ENCODE measurements at places on chromosomes 3 and 15. TPM values are rescaled to one million over a fixed set of nuclear protein-coding genes. Genes with fewer than 3 reads are reported as not detected.
A peak's percentile ranks its signal among the peaks of the same experiment; 100 is the strongest.

DNA sequence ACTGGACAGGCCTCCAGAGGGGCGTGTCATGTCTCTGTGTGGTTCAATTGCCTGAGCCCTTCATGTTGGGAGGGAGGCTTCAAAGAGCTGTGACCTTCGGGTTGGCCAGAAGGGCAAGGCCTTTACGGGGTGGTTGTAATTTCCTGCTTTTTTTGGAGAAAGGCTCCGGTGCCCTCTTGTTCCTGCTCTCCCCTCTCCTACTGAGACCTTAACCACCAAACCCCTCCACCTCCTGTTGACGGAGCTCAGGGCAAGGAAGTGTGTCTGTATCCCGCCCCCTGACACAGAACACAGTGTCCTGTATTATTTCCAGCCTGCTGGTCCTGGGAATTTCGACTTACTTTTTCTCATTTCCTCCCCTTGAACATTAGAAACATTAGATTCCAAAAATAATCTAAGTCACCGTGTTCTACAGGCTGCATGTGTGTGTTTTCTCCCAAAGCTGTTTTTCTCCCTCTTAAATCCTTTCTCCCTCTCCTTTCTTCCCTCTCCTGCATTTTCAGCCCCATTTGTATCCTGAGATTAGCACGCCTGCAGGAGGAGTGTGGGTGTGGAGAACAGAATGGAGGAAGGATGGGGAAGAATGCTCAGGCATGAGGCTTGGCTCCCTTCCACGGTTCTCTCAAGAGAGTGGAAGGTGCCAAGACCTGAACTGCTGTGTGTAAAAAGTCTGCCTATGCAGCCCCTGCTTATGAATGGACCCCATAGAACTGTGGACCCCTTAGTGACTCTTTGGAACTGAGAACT lies 285.4 kb upstream of the ROPN1 start:
- no peak overlapping the region for H3K4me3 ChIP-seq
- H3K36me3 ChIP-seq, result no peaks in the 10 kb centered on the region
- no peaks in the 10 kb centered on the region for H3K4me1 ChIP-seq
- H3K27me3 ChIP-seq, result peaks cover 9% of the 10 kb centered on the region

The CCDC71 gene
- total RNA-seq, result 19.5 TPM

The MAN2A2 gene
- 76.6 TPM for total RNA-seq

The GSK3B gene
- 29.1 TPM for total RNA-seq

DNA sequence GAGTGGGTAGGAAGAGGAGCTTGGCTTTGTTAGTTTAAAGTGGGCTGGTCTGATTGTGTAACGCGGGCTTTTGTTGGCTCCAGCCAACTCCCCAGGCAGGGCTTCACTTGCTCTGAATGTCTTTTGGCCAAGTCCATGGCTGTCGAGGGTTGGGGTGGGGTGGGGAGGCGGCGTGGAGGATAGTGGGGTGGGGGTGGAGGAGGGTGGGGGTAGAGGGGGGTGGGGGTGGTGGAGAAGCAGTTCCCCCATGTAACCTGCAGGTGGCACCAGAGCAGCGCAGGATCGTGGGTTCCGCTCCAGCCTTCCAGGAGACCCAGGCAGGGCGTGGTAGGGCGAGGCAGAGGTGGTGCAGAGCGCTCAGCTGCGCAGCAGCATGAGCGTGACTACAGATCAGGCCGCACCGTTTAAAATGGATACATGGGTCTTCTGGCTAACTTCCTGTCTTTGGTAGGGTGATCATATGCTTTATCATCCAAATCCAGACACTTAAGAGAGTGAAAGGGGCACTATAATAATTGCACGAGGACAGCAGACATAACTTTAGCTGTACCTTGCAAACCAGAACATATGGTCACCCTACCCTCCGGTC lies 28.3 kb downstream of the GOLGA6A start:
- H3K4me3 ChIP-seq, result no peak overlapping the region
- H3K36me3 ChIP-seq, result no peaks in the 10 kb centered on the region
- peaks cover 8% of the 10 kb centered on the region for H3K4me1 ChIP-seq
- H3K27ac ChIP-seq, result no peak overlapping the region
- H3K27me3 ChIP-seq, result no peaks in the 10 kb centered on the region

The TYRO3 gene
- total RNA-seq, result 2.3 TPM

The EMC7 gene
- total RNA-seq, result 48.5 TPM

GRCh38 chr3:179447251-179447650 lies 4.0 kb downstream of the GNB4 start:
- peaks cover 18% of the 10 kb centered on the region for H3K4me1 ChIP-seq
- peaks cover 2% of the 10 kb centered on the region for H3K36me3 ChIP-seq
- H3K27ac ChIP-seq, result no peak overlapping the region

GRCh38 chr15:69463182-69463756 lies 10.7 kb downstream of the RPLP1 start:
- peaks cover 6% of the 10 kb centered on the region for H3K36me3 ChIP-seq
- H3K4me3 ChIP-seq, result peak overlapping the region; percentile 82
- no peaks in the 10 kb centered on the region for H3K27me3 ChIP-seq
- H3K4me1 ChIP-seq, result peaks cover 30% of the 10 kb centered on the region

DNA sequence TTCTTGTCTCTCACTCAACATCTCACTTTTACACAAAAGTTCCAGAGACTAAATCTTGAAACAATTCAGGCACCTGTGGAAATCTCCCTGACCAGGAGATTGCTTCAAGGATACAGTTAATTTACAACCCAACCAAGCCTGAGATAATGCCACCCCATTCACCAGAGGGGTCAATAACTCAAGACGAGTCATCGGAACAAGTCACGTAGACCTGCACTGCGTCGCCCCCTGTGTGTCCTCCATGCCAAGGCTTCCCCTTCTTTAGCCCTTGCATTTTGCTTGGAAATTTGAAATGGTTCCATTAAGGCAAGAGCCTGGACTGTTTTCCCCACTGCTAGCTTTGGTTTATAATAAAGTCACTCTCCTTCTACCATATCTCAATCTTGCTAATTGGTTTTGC lies 129.0 kb upstream of the NEO1 start:
- H3K36me3 ChIP-seq, result no peaks in the 10 kb centered on the region
- peaks cover 5% of the 10 kb centered on the region for H3K27me3 ChIP-seq
- no peak for DNase-seq
- no peak overlapping the region for H3K4me3 ChIP-seq
- no peak overlapping the region for H3K27ac ChIP-seq

GRCh38 chr3:59133311-59133710 lies 83.5 kb upstream of the CFAP20DC start:
- H3K27ac ChIP-seq, result no peak overlapping the region
- peaks cover 1% of the 10 kb centered on the region for H3K27me3 ChIP-seq
- H3K36me3 ChIP-seq, result no peaks in the 10 kb centered on the region
- H3K4me3 ChIP-seq, result no peak overlapping the region

DNA sequence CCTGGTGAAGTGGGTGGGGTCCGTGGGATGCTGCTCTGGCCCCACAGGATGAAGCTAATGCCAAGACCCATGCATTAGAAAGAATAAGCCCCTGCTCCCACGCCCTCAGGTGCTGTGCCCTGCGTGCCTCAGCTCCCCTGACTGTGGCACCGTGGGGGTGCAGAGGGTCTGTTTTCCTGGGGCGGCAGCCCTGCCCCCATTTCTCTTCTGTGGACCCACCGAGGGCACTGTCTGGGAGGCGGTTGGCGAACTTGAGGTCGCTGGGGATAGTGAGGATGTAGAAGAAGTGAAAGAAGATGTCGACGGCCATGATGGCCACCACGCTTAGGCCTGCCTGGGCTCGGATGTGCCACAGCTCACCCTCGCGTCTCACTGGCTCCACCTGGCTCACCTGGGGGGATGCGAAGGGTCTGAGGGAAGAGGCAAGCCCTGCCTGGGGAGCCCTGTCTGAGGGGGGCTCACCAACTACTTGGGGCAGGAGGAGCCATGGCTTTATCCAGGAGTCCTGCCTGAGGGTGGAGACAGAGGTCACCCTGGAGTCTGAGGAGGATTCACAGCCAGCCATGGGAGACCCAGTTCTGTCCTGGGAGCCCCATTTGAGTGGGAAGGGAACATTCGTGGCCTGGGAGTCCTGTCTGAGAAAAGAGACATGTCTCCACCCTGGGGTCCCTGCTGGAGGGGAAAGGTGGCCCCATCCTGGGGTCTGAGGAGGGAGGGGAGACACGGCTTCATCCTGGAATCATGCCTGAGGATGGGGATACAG lies 5.1 kb downstream of the HHATL start:
- no peak overlapping the region for H3K4me3 ChIP-seq
- H3K36me3 ChIP-seq, result no peaks in the 10 kb centered on the region
- H3K4me1 ChIP-seq, result peaks cover 5% of the 10 kb centered on the region
- peaks cover 9% of the 10 kb centered on the region for H3K27me3 ChIP-seq

DNA sequence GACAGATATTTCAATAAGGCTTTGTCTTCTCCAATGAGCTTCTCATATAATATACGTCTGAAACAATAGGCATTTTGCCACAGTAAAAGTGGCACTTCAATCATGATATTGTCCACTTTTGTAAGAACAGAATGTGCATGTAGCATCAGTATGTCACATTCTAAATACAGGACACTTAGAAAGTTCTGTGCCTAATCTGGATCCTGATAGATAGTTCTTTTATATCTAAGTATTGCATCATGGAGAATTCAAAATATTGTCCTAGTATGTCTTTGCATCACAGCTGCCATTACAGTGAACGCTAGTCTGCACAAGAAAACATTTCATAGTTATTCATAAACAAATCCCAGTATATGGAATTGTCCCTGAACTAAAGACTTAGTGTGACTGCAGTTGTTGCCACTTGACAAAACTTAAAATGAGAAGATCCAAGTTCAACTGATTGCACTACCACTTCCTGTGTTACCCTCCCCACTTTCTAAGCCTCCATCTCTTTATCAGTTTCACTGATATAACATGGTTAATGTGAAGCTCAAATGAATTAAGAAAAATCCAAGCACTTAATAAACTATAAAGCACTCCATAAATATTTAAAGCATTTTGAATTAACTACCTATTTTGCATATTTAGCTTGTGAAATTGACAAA lies 19.6 kb downstream of the LRRFIP2 start:
- no peak overlapping the region for H3K4me3 ChIP-seq
- H3K27me3 ChIP-seq, result no peaks in the 10 kb centered on the region
- H3K27ac ChIP-seq, result no peak overlapping the region

The TMEM45A gene
- total RNA-seq, result 3.1 TPM

DNA sequence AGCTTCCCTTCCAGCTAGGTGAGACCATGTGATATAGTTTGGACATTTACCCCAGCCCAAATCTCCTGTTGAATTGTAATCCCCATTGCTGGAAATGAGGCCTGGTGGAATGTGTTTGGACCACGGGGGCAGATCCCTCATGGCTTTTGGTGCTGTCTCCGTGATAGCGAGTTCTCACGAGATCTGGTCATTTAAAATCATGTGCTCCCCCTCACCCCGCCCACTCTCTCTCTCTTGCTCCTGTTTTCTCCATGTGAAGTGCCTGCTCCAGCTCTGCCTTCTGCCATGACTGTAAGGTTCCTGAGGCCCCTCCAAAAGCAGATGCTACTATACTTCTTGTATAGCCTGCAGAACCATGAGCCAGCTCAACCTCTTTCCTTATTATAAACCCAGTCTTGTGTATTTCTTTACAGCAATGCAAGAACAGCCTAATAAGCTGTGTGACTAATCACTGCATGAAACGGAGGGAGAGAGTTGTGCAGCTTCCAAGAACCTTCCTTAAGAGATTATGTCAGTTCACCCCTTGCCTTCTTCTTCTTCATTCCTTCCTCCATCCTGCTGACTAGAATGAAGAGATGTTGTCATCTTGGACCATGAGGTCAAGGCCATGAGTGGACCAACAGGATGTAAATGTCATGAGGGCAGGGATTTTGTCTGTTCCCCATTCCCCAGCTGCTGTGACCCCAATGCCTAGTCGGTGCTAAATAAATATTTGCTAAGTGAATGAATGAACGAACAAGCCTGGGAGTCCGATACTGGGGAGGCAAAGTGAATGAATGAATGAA lies 91.0 kb downstream of the CPN2 start:
- H3K27me3 ChIP-seq, result no peaks in the 10 kb centered on the region
- peaks cover 9% of the 10 kb centered on the region for H3K4me1 ChIP-seq
- H3K27ac ChIP-seq, result no peak overlapping the region

GRCh38 chr3:10470120-10471053 lies 35.0 kb downstream of the ATP2B2 start:
- peaks cover 12% of the 10 kb centered on the region for H3K27me3 ChIP-seq
- H3K4me1 ChIP-seq, result peaks cover 5% of the 10 kb centered on the region
- DNase-seq, result no peak
- no peaks in the 10 kb centered on the region for H3K36me3 ChIP-seq

GRCh38 chr15:82966671-82967071 lies 14.2 kb upstream of the HOMER2 start:
- H3K4me3 ChIP-seq, result no peak overlapping the region
- peak; percentile 42 for DNase-seq
- no peaks in the 10 kb centered on the region for H3K27me3 ChIP-seq
- H3K4me1 ChIP-seq, result peaks cover 9% of the 10 kb centered on the region
- H3K36me3 ChIP-seq, result no peaks in the 10 kb centered on the region

The GOLGA8J gene
- total RNA-seq, result not detected

The COL8A1 gene
- not detected for total RNA-seq

The SI gene
- total RNA-seq, result not detected

The SNAP23 gene
- 45.5 TPM for total RNA-seq

The SPATA12 gene
- not detected for total RNA-seq

The NR2F2 gene
- not detected for total RNA-seq

DNA sequence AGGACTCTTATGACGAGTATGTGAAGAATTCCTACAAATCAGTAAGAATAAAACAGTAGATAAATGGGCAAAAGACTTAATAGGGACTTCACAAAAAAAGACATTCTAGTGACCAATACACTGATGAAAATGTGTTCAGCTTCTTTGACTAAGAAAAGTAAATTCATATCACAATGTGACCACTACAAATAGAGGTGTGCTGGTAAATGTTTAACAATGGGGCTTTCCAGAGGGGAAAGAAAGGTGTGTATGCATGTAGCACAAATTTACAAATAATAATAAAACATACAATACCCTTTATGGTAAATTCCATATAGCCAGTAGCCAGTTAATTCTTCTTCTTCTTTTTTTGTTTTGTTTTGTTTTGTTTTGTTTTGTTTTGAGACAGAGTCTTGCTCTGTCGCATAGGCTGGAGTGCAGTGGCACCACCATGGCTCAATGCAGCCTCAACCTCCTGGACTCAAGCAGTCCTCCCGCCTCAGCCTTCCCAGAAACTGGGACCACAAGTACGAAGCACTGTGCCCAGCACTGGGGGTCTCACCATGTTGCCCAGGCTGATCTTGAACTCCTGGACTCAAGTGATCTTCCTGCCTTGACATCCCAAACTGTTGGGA lies 17.5 kb upstream of the NMD3 start:
- no peak for DNase-seq
- no peak overlapping the region for H3K4me3 ChIP-seq
- no peaks in the 10 kb centered on the region for H3K36me3 ChIP-seq

The GOLGA8T gene
- not detected for total RNA-seq

The CYP8B1 gene
- not detected for total RNA-seq

The TMEM266 gene
- total RNA-seq, result not detected

The BTD gene
- total RNA-seq, result 3.8 TPM

DNA sequence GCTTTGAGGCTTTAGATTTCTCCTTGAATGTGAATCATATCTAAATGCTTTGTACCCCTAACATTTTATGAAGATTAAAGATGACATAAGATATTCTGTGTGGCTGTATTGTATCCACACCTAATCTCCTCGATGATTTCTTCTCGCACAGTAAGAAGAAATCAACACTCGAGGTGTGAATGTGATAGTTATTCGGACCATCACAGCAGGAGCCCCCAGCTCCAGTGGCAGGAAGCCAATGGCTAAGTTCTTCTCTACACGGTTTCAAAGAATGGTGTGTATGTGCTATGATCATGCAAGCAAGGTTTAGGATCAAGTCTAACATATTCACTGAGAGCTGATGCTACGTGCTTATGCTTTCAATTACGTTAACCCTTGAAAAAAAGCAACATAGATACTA lies 271.0 kb downstream of the SUCLG2 start:
- peaks cover 30% of the 10 kb centered on the region for H3K36me3 ChIP-seq
- H3K4me3 ChIP-seq, result no peak overlapping the region
- H3K4me1 ChIP-seq, result peaks cover 22% of the 10 kb centered on the region
- H3K27ac ChIP-seq, result no peak overlapping the region
- H3K27me3 ChIP-seq, result no peaks in the 10 kb centered on the region
